ENCODE measurements at places on chromosomes 7 and 10.

- DNase-seq, result no peak
These were observed 301.5 kb downstream of the PARD3 start for GRCh38 chr10:34513636-34514035.

DNA sequence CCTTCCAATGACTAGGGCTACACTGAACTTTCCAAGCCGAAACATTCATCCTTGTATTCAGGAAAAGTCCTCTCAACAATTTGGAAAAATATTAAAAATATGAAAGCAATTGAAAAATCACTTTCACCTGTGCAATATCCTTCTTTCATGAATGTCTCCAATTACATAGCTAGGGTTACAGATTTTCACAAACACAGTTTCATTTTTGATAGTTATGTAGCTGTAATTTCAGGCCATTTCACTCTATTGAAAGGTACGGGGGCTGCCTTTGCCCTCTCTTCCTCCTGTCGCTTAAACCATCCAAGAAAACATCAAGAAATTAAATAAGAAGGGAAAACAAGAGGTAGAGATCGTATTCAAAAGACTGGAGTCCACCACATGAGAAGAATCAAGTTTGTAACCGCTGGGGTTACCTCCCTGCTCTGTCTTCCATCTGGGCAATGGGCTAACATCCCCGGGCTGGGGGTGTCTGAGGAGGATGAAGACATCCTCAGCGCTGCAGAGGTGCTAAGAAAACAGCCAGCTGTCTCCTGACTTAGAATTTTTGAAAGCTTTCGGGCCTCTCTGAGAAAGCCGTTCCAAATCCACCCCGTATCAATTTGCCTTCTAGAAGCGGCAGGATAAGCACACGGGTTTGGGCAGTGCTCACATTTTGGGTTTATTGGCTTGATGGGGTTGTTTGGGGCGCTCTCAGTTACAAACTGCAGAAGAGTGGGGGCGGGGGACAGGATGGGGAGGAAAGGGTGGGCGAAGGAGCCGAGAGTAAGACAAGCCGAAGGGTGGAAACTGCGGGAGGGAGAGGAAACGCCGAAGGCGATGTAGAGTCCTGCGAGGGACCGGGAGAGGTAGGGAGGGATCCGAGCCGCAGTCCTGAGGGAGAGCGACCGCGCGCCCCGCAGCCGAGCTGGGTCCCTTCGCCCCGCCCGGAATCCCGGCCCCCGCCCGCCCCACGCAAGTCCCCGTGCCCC lies 24.3 kb upstream of the VAX1 start:
- no peak for DNase-seq

DNA sequence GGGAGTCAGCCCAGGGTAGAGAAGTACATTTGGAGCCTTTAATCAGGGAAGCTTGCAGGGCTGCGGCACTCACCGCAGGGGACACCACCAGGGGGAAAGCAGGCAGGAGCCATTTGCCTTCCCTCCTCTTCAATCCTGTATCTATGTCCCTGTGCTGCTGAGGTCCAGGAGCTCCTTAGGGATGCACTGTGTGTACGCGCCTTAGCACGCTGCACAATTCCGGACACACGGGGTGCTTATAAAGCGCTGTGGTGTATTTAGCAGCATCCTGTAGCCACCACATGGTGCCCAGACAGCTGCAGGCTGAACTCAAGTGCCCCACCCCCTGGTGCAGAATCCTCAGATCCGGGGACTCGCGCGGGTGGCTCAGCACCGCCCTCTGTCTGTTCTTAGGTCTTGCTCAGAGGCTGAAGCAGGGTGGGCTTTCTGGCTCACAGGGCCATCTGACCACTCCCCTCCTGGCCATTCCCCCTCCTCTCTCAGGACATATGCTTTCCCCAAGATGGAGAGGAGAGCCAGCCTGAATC lies 421.4 kb downstream of the SDK1 start:
- no peak for DNase-seq

- DNase-seq, result no peak
These were observed 266.9 kb downstream of the ABCA13 start for GRCh38 chr7:48438206-48438605.

DNA sequence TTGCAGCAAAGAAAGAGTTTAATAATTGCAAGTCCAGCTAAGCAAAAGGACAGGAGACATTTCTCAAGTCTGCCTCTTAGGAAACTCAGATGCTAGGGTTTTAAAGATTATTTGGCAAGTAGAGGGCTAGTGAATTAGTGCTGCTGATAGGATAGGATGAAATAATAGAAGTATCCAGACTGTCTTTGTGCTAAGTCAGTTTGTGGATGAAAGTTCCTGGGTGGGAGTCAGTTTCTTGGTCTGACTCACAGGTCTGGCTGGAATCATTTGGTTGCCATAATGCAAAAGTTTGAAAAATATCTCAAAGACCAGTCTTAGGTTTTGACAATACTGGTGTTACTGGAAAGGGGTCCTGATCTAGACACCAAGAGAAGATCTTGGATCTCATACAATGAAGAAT lies 42.6 kb upstream of the INHBA start:
- no peak for DNase-seq

- no peak for DNase-seq
These were observed 203.0 kb downstream of the CCSER2 start for GRCh38 chr10:84531396-84531795.

DNA sequence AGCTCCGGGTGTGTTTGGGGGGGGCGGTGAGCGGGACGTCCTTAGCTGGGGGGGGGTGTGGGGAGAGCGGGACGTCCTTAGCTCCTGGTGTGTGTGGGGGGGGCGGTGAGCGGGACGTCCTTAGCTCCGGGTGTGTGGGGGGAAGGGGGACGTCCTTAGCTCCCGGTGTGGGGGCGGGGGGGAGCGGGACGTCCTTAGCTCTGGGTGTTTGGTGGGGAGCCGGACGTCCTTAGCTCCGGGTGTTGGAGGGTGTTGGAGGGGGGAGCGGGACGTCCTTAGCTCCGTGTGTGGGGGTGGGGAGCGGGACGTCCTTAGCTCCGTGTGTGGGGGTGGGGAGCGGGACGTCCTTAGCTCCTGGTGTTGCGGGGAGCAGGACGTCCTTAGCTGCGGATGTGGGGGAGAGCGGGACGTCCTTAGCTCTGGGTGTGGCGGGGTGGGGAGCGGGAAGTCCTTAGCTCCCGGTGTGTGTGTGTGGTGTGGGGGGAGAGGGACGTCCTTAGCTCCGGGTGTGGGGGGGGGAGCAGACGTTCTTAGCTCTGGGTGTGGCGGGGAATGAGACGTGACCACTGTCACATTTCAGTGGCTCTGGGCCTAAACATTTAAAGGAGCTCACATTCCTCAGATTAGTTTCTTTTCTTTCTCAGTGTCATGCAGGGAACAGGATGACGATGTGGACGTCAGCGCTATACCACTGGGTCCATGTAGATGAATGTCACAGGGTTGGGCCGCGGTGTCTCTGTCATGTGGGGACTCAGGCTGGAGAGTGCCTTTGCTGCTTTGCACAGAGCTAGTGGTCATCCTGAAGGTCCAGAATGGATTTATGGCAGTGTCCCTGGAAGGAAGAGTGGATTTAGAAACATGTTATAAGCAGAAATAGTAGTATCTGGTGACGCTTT lies 7.5 kb downstream of the DYNC2I1 start:
- peak; percentile 17 for DNase-seq

DNA sequence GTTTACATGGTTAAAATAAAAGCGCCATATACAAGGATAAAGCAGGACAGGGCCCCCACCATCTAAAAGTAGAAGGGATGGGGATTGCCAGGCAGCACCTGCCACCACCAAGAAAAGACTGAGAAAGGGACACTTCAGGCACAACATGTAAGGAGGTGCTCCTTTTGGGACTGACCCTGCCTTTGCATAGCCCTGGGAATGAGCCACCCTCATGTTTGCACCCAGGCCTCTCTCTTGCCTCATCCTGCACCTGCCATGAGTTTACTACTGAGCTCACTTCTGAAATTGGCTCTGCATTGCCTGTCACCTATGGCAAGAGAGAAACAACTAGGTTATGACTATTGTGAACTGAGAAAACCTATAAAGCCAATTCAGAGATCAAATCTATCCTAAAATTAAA lies 489.7 kb downstream of the KCNMA1 start:
- no peak for DNase-seq

DNA sequence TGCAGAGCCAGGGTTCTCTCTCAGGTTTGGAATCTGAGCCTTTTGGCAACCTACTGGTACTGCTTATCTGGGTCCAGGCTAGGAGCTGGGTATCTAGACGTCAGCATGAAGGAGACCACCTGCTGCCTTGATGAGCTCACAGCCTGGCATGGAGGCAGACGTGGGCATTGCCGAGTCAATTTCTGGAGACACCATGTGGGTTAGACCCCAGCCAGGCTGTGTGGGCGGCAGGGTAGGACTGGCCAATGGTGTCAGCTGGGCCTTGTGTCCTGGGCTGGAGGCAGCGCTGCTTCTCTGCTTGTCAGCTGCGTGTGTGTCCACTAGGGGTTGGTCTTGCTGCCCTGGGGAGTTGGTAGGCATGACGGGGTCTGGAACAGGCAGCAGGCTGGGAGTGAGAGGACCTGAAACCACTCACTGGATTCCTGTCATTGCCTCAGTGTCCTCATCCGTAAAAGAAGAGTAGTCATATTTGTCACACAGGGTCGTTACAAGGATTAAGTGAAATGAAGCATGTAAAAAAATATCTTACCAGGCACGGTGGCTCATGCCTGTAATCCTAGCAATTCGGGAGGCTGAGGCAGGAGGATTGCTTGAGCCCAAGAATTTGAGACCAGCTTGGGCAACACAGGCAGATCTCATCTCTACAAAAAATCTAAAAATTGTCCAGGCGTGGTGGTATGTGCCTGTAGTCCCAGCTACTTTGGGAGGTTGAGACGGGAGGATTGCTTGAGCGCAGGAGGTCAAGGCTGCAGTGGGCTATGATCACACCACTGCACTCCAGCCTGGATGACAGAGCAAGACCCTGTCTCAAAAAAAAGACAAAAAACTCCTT lies 31.7 kb upstream of the ANKRD2 start:
- no peak for DNase-seq

DNA sequence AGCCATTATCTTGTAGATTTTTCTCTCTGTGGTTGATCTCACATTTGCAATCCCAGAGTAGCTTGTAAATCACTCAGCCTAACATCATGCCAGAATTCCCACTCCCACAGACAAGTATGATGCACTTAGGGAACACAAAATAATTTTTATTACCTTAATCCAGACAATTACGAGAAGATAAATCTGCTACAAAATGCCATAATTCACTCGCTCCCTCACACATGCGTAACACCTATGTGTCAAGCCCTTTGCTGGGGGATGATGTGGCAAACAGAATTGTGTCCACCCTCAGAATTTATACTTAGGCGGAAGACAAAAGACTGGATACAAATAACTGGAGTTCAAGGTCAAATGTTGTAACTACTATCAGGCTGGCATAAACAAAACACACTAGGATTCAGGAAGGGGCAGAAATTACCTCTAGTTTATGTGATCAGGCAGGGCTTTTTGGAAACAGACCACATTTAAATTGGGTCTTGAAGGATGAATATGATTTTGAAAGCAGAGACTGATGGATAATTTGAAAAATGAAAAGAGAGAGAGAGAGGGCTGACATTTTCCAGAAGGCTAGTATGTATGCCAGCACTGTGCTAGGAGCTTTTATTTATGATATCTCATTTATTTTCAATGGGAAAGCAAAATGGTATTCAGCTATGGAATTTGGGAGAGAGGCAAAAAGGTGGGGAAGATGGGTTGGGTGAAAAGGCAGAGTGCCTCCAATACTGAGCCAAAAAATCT lies 69.8 kb downstream of the DOCK4 start:
- no peak for DNase-seq

- no peak for DNase-seq
These were observed 90.5 kb upstream of the ZNF32 start for GRCh38 chr10:43739161-43739560.

DNA sequence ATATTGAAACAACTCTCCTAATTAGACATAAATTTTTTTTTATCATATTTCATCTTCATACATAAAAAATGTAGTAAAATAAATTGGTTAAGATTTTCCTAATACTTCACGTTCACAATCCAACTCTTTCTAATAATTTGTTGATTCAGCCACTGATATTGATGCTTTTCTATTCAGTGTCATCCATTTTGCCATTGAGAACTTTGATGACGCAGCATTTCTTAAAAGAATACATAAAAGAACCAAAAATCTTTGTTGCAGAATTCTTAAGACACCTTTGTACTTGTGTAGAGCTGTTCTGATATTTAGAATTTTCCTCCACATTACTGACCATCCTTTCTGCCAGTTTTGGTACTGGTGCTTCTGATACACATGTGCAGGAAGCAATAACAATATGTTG lies 52.6 kb downstream of the LOXL4 start:
- DNase-seq, result no peak

- DNase-seq, result no peak
These were observed 28.5 kb upstream of the CROT start for GRCh38 chr7:87316846-87317552.

DNA sequence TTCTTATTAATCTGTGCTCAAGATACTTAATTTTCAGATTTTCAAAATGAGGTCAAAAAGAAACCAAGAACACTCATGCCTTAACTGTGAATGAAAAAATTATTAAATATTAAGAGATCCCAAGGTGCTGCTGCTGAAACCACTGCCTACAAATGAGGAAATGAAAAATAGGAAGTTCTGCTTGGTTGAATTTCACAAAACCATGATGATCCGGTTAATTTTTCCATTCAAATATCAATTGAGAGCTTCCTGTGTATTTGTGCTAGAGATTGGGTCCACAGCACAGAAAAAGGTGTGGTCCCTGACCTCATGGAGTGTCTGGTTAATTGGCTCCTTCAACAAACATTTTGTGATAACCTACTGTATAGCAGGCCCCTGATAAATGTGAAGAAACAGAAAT lies 132.7 kb upstream of the YAE1 start:
- no peak for DNase-seq

GRCh38 chr10:101464082-101464481 lies 110.1 kb downstream of the BTRC start:
- DNase-seq, result no peak

DNA sequence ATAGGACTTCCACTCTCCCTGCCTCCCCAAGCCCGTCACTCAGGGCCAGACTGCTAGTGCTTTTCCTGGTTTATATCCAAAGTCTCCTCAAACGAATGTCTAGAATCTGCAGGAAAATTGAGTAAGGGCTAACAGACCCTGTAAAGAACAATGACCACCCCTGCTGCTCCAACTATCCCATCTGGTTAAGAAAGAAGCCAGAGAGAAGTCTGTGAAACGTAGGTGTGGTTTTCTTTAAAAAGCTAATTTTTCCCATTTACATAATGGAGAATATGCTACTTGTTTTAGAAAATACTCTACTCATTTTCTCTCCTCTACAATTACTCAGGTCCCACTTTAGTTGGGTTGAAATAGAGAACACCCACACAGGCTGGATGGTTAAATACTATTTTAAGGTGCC lies 72.5 kb downstream of the FAM13C start:
- no peak for DNase-seq
